ENCODE measurements at places on chromosomes 4 and X.

DNA sequence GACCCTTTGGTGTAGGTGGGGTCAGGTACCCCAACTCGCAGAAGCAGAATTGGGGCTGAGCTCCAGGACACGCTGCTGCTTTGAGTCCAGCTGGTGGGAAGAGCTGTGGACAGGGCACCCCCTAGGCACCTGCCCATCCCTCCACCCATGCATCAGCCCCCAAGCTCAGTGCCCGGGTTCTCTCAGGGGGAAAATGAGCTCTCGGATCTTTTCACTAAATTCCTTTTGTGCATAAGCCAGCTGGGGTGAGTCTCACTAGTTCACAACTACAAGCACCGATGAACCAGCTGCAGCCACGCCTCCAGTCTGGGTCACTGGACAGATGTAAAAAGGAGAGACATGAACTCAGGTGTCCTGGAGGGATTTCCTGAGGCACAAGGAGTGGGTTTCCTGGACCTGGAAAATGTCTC lies 286.8 kb downstream of the CRLF2 start:
- no peak for DNase-seq

GRCh38 chr4:155704841-155705404 lies 38.3 kb downstream of the GUCY1A1 start:
- no peak for DNase-seq

- DNase-seq = no peak
Measured at GRCh38 chrX:139930916-139931645, 1.8 kb downstream of the ATP11C start.

GRCh38 chr4:3783693-3784306 lies 17.6 kb downstream of the ADRA2C start:
- DNase-seq = no peak

DNA sequence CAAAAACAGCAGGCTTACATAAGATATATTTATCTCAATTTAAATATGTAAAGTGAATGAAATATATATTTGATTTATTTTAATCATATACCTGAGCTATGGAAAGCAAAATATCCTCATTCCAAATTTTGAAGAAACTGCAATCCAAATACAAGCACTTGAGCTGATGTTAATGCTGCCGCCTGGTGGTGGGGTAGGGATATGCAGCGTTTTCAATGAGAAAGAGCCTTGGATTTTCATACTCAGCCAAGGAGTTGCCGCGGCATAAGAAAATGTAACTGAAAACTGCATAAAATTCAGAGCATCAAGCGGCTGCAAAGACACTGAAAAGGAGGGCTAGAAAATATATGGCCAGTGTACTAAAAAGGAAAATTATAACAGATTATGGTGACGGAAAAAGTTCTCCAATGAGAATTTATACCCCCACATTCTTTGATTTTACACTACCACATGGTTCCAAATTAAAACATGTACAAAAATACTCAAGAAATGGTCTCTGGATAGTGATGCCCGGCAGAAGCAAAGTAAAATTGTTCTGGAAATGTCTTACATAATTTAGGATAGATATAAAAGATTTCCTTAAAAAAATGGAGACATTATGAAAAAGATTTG lies 660.3 kb upstream of the PITX2 start:
- DNase-seq = peak; percentile 51

GRCh38 chrX:119177278-119177677 lies 49.7 kb upstream of the KIAA1210 start:
- DNase-seq = no peak

GRCh38 chr4:128700659-128701350 lies 108.7 kb upstream of the JADE1 start:
- no peak for DNase-seq
